Stimulated activated CD4-positive, alpha-beta T cell treated with anti-CD3 and anti-CD28 coated beads, Interleukin-15, amount 100 ng/mL, for 24 hours (primary cell): ENCODE measurements at places on chromosomes 11 and 22.

DNA sequence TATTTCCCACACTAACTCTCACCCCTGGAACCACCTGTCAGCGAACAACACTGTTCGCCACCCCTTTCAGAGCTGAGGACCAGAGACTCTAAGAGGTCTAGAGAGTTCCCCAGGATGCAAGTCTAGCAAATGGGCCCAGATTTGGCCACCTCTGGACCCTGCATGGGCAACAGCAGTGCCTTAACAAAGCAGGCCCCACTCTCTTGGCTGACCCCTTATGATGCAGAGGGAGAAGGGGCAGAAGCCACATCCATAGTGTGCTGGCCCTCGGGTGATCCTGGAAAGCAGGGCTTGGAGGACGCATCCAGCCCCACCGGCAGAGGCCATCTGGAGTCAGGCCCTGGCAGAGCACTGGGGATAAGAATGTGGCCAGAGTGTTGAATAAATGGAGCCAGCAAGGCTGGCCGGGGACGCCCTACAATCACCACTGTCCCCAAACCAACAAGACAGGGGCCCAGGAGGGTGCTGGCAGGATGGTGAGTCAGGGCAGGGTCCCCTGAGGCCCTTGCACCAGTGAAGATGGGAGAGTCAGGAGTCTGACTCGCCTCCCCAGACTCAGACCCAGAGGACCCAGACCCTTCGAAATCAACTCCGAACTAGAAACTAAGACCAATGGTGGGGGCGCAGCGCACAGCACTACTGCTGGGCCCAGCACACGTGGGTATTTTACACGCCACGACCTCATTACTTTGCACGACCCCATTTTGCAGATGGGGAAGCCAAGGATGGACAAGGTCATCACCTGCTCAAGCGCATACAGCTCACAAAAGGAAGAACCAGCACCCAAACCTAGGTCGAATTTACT is 6.5 kb downstream of the CSNK1E start:
- DNase-seq: no peak

GRCh38 chr11:105100981-105101630 is 38.5 kb downstream of the CARD18 start:
- peak; percentile 13 for DNase-seq

- DNase-seq: no peak
These were observed 11.3 kb downstream of the DERL3 start for GRCh38 chr22:23827351-23827995.

DNA sequence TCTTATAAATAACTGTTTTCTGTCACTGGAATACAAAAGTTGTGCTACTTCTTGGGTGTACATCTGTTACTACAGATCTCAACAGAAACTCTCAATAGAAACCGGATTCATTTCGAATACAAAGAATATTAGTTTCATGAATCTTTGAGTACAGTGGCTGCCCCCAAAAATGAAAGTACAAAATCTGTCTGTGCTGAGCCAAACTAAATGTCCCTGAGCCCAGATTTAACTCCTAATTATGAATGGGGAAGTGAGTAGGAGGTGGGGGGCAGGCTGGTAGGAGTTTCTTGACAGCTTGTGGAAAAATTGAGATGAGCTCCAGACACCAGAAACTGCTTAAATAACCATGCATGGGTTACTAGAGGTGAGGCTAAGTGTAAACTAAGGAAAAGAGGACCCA is 41.6 kb downstream of the PITPNB start:
- no peak for DNase-seq

- no peak for DNase-seq
These were observed 46.6 kb downstream of the MTMR2 start for GRCh38 chr11:95877291-95877690.

GRCh38 chr11:108226036-108226435 is 3.2 kb downstream of the ATM start:
- no peak for DNase-seq

DNA sequence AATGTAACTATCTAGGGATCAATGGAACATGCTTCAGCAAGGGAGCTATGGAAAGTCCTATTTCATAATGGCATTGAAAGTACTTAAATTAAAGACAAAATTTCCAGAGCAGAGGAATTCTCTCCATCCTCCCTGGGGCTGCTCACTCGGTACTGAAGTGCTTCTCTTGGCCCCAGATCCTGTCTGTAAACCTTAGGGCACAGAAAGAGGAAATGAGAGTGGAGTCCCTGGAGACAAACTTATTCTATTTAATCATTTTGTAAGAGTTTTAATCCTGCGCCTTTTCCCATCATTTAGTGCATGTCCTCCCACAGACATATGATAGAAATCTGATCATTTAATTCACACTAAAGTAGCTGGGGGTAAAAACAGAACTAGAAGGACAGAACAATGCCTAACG is 20.9 kb upstream of the PAMR1 start:
- DNase-seq: no peak

DNA sequence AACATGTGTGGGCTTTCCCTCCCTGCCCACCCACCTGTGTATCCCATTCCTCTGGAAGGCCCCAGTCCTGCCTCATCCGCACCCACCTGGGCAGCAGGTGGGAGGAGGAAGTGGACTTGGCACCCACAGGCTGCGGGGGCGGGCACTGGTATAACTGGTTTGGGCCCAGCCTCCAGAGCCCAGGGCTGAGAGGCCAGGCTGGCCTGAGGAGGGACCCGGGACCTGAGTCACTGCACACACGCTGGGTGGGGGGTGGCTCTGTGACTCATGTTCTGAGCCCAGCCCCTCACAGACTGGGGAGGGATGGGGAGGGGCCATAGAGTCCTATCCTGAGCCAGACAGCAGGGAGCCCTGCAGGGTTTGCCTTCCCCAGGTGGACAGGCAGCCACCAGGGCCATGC is 16.7 kb downstream of the PHLDA2 start:
- DNase-seq: no peak

DNA sequence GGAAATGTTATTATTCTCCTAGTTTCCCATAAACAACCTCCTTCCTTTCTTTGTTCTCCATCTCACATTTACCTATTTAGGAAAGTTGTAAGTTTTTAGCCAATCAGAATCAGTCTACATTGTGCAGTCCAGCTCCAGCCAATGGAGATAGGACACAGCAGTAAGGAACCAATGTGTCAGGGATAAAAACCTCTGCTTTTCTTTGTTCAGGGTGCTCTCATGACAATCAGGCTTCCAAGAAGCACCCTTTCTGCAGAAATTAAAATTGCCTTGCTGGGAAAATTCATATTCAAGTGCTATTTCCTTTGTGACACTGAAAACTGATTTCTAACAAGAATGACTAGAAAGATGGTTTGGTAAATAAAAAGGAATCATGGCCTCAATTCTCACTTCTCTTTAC is 14.6 kb downstream of the SCGB2A1 start:
- DNase-seq: no peak

GRCh38 chr22:50476868-50477267 is 2.0 kb upstream of the SBF1 start:
- DNase-seq: no peak

DNA sequence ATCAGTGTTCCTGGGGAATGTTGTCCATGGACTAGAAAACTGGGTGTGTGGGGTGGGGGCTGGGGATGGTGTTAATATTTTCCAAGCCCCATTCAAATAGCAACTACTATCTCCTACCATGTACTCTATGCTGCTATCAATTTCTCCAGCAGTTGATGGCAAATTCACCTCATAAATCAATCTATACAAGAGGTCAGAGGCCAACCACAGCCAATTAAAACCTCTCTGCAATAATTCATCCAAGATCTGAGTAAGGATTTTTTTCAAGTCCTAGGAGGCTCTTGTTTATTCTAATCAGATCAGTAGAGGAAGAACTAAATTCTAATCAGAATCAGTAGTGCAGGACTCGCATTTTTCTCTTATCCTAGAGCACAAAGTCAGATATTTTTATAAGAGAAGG is 73.4 kb upstream of the WT1 start:
- DNase-seq: no peak

DNA sequence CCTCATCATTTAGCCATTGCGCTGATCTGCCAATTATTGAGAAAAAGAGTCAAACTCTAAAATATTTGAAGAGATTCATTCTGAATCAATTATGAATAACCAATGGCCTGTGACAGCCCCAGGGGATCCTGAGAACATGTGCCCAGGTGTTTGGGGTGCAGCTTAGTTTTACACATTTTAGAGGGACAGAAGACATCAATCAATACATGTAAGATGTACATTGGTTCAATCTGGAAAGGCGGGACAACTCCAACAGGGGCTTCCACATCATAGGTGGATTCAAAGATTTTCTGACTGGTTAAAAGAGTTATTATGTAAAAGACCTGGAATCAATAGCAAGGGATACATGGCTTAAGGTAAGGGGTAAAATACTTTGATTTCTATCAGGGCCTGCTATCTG is 4.9 kb upstream of the MRGPRE start:
- DNase-seq: no peak

- DNase-seq: no peak
These were observed 30.5 kb downstream of the TMPRSS5 start for GRCh38 chr11:113675565-113675964.

DNA sequence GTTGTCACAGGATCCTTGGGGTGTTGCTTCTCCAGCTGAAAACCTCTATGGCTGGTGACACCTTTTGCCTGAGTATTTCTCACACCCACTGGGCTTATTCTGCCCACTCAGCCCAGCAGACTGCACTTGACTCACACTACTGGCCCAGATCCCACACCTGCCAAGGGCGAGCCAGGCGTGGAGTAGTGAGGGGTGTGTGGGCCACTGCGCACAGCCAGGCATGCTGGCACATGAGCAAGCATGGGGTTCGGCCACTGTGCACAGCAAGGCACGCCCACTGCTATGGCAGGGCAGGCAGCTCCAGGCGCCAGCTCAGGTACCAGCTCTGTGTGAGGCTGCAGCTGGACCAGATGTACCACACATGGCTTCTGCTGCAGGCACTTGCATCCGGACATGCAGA is 116.5 kb upstream of the MTNR1B start:
- DNase-seq: no peak

GRCh38 chr11:129695571-129696308 is 119.9 kb upstream of the TMEM45B start:
- DNase-seq: peak; percentile 79

DNA sequence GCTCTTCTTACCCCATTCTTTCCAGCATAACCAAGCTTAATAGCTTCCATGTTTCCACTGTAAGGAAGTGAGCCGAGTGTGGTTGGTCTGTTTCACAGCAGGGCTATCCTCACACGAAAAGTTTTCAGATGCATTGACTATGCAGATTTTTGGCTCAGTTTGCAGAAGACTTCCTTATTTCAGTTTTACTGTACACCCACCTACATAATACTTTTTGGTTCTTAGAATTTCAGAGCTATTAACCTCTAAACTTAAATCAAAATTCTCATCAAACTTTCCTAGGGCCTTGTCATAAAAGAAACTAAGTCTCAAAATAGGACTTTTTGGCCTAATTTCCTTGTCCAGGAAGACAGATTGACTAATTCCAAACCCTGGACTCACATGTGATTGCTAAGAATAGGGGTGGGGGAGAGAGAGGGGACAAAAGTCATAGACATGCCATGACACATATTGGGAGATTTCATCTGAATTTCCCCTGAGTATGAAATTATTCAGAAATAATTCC is 7.3 kb upstream of the EHF start:
- peak; percentile 24 for DNase-seq

GRCh38 chr11:72787216-72788104 is 6.4 kb downstream of the STARD10 start:
- peak; percentile 13 for DNase-seq

- DNase-seq: no peak
These were observed 555.7 kb upstream of the CADM1 start for GRCh38 chr11:116059919-116060318.

DNA sequence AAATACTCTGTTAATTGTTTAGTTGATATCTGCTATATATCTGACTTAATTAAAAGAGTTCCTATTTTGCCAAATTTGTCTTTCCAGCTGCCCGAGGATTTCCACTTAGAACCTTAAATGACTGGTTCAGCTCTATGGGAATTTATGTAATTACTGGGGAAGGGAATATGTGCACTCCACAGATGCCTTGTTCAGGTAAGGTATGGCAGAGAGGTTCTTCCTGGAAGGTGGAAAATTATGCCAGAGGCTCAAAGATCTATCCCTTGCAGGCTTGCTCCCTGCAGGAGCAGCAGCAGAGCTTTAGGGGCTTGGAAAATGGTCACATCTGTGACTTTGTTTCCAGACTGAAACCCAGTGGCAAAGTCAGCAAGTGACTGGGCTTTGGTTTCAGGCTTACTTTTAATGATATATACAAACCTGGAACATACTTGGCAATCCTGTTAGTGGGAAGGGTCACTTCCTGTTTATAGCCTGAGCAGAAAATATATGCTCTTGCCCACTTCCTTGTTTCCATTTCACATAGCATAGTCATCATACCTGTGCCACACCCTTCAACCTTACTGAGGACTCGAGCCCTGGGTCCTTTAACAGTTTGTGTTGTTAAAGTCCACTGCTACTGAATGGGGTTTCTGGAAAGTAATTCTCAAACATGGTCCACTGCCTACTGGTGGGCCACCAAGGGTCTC is 23.7 kb downstream of the WBP2NL start:
- no peak for DNase-seq

GRCh38 chr11:70323806-70324205 is 53.3 kb downstream of the PPFIA1 start:
- no peak for DNase-seq

- peak; percentile 60 for DNase-seq
These were observed 74.5 kb upstream of the LMO1 start for GRCh38 chr11:8338138-8338537.

- DNase-seq: peak; percentile 8
These were observed 48.6 kb upstream of the OLFML1 start for GRCh38 chr11:7436657-7437056.

- DNase-seq: no peak
These were observed 15.5 kb upstream of the NNMT start for GRCh38 chr11:114280696-114281095.

- no peak for DNase-seq
These were observed 4.0 kb downstream of the POGLUT3 start for GRCh38 chr11:108494182-108494581.

- DNase-seq: no peak
These were observed 3.3 kb downstream of the MTMR2 start for GRCh38 chr11:95920460-95921105.

DNA sequence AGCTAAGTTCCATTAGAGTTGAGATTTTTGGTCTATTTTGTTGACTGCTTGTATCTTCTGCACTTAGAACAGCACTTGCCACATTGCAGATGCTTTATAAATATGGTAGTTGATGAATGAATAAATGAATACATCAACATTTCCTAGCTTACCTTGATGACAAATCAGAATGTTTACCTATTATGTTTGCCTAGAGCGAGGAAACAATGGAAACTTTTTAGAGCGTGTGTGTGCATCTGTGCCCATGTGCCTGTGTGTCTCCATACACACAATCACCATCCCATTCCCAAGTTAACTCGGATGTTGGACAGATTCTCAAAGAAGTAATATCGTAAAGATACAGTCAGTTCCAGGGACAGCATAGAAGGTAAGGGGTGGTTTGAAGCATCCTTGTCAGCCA is 139.1 kb downstream of the DBX1 start:
- DNase-seq: no peak

GRCh38 chr11:73647459-73648100 is 1.2 kb downstream of the PLEKHB1 start:
- peak; percentile 94 for DNase-seq

- no peak for DNase-seq
These were observed 24.6 kb upstream of the CARD18 start for GRCh38 chr11:105164208-105164607.
